ENCODE measurements at places on chromosomes 1 and 21. TPM values are rescaled to one million over a fixed set of nuclear protein-coding genes. Genes with fewer than 3 reads are reported as not detected.
A peak's percentile ranks its signal among the peaks of the same experiment; 100 is the strongest.

GRCh38 chr1:152941037-152941711 lies 5.8 kb upstream of the SPRR5 start:
- no peak for DNase-seq

DNA sequence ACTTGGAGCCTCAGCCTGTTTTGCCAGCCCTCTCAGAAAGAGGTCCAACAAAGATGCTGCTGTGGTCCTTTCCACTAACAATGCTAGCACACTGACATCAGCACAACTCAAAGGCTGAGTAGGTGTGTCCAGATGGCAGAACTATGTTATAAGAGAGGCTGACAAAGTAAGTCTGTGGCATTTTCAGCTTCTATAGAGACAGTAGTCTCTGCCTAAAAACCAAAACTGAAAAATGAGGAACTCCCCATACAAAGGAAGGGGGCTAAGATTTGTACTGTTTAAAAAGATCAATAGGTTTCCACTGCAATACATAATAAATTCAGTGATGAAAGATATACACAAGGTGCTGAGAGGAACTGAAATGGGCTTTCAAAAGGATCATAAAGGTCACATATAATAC lies 12.3 kb downstream of the ERO1B start:
- no peak for DNase-seq

- DNase-seq, result no peak
These were observed 44.2 kb downstream of the ZC3H11B start for GRCh38 chr1:219568733-219569132.

DNA sequence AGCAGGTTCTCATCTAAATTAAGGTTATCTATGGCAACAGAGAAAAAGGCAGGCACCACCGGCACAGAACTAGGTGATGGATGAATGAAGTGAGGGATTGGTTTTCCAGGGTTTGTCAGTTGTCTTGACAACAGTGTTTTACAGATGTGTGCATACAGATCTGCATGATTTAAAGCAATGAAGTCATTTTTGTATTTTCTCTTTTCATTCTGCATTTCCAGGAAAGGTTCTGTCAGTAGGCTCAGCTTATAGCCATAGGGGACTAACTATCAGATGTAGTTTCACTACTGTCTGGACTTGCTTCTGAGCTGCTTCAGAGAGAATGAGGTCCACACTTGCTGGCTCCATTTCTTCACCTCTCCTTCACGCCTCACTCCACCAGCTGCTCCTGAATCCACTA lies 98.2 kb upstream of the LMO4 start:
- DNase-seq, result no peak

Gene LYST
- polyA plus RNA-seq, result 3.3 TPM

- no peak for DNase-seq
These were observed 333.5 kb downstream of the SIPA1L2 start for GRCh38 chr1:232296461-232296860.

DNA sequence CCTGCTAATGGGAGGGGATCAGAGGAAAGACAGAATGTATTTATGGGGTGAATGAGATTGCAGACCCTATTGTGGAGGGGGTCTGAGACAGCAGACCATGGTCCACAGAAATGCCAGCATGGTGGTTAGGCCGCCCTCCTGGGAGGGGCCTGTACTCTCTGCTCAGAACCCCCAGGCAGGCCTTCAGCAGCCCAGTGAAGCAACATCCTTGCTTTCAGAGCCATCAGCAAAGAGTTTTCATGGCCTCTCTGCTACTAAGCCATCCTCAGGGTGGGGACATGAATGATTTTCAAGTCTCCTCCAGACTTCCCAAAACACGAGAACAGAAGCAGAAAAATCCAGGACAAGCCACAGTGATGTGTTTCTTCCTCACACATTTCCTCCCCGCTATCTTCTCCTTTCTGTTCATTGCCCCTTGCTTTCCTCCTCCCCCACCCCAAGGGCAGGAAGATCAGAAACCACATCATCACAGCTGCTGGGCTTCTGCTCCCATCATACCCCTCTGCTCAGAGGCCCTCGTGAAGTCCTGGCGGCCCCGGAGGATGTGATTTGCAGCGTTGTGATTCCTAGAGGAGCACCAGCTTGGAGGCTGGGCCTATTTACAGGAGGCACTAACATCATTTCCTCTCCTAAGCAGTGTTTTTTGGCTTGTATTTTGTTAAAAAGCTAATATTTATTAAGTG lies 48.0 kb downstream of the ABCA4 start:
- DNase-seq, result no peak

GRCh38 chr1:247322442-247322841 lies 9.2 kb downstream of the ZNF496 start:
- DNase-seq, result no peak

DNA sequence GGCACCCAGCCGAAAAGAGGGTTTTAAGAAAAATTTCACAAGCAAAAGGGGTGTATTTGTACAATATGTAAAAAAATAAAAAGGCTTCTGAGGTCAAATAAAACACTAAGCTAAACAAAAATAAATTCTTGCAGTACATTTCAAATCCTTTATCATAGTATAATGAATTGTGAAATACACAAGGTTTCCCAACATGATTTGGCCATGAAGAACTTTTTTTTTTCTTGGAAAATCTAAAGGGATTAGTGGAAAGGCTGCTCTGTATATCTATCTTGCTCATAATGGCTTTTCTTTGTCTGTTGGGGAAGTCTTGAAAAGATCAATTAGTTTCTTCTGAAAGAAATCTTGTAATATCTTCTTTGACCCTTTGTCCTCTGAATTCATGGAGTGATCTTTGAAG lies 593.4 kb downstream of the PLPP3 start:
- no peak for DNase-seq

DNA sequence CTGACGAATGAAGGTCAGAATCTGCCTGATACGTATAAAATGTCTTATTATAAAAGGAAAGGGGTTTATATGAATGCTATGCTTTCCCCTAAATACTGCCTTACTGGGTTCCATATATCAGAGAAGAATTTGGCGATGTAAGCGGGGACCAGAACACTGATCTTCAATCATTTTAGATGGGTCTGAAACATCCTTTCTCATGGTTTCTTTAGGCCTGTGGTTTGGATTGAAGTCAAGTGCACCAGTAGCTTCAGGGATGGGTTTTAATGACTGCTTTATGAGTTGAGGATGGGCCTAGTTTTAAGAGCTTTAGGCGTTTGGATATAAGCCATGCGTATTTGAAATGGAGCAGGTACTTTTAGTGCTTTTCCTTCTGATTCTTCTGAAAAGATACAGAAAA lies 6.9 kb downstream of the FMN2 start:
- no peak for DNase-seq

DNA sequence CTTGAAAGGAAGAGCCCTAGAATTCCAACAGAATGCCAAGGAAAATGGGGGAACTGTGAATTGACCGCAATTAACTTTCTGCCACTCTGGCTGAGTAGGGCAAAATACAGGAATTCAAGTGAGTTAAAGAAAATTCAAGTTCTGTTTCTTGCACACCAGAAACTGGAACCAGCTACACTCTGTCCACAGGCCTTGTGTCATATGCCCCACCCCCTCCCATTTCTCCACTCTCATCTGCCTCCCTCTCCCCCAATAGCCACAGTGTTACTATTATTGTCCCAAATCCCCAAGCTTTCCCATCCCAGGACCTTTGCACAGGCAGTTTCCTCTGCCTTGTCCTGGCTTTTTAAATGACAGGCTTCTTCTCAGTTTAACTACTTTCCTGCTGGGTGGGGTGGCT lies 4.3 kb upstream of the STK40 start:
- no peak for DNase-seq

GRCh38 chr21:45365608-45366241 lies 39.2 kb upstream of the COL18A1 start:
- peak; percentile 46 for DNase-seq

- no peak for DNase-seq
These were observed 28.7 kb upstream of the SLC2A5 start for GRCh38 chr1:9097947-9098705.

Gene F11R
- polyA plus RNA-seq, result 2.9 TPM

DNA sequence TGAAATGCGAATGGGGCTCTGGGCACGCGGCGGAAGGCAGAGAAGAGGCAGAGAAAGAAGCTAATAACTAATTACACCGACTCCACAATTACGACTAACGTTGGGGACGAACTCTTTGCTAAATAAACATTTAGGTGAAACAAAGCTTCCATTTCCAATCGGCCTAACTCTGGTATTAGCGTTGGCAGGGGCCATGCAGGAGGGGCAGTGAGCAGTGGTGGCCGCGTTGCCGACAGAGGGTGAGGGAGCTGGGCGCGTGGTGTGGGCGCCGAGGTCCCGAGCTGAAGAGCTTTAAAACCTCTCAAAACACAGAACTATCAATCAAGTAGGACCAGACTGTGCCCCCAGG lies 553 bp upstream of the NDUFV3 start:
- DNase-seq, result no peak

DNA sequence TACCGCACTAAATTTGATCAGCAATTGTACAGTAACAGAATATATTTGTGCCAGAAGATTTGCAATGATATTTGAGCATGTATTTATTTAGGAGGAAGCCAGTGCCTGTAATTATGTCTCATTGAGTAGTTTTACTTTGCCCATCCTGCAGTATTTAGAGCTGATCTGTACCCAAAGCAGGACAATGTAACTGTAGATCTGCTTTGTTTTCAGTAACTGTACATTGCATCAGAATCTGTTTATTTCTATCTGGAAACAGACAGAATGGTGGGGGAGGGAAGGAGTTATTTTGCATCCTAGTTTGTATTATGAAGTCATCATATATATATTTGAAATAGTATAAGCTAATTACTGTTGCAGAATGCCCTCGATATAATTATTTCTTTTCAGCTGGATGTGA lies 36.2 kb upstream of the LRRC8C start:
- no peak for DNase-seq

DNA sequence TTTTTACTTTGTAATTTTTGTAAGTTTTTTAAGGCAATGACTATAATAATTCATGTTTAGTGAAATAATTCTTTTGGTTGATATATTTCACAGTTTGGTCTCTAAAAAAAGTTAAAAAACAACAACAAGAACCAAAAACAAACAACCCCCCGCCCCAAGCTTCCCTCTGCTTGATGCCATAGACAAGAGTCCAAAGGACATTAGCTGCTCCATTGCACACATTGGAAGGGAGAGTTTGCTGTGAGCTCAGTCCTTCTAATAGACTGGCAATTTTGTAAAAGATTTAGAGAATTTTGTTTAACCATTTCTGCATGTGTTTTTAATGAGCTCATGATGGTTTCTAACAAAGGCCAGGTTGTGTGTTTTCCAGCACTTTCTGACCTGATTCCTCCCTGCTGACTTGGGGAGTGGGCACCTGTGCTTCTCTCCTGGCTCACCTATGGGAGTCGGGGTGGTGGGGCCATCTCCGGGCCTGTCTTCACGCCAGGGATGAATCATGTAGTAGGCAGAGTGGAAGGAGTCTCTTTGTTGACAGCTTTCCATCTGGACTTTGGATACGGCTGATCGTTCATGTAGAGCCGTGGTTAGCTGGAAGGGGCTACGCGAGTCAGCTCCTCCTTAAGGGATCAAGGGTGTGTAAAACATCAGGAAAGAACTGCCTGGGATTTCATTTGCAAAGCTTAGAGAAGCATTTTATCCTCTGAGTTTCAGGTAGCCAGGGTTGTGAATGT lies 14.1 kb downstream of the ZBTB18 start:
- no peak for DNase-seq

- DNase-seq, result no peak
These were observed 4.0 kb downstream of the JUN start for GRCh38 chr1:58779801-58780382.

Gene LORICRIN
- 0.25 TPM for polyA plus RNA-seq

DNA sequence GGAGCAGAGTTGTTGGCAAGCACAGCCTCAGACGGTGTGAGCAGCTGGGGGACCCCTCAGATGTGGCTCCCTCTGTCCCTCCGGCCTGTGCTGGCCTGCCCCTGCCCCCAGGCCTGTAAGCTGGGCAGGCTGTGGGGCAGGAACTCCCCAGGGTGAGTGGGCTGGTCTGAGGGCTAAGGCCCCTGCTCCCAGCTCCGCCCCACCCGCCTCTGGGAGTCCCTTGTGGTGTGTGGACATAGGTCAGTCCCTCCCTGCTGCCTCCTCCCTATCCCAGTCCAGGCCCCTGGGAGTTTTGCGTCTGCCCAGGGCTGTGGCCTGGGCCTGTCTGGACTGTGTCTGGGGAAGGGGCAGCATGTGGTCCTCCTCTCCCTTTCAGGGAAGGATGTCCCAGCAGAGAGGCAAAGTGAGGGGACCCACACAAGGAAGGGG lies 3.6 kb upstream of the VWA1 start:
- DNase-seq, result peak; percentile 90

Data from psoas muscle (tissue), 8 donors.